Thoracic aorta (tissue), 2 donors: ENCODE measurements at places on chromosomes 3 and 15. TPM values are rescaled to one million over a fixed set of nuclear protein-coding genes. Genes with fewer than 3 reads are reported as not detected.

DNA sequence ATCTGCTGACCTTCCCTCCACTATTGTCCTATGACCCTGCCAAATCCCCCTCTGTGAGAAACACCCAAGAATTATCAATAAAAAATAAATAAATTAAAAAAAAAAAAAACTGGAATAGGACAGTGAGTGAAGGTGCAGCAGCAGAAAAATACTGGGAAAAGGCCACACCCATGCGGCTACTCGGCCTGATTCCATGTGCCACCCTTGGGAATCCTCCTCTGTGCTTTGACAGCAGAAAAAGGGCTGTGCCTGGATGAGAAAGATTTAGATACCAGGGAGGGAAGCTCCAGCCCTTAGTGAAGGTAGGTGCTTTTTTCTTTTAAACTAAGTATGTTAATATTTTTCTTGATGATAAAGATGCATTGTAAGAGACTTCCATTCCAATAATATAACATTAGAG lies 107.8 kb downstream of the CTNNB1 start:
- no peak for DNase-seq

Gene CD200R1
- total RNA-seq, result 3.2 TPM

- no peak for DNase-seq
These were observed 23.0 kb downstream of the IGF1R start for GRCh38 chr15:98671060-98672008.

DNA sequence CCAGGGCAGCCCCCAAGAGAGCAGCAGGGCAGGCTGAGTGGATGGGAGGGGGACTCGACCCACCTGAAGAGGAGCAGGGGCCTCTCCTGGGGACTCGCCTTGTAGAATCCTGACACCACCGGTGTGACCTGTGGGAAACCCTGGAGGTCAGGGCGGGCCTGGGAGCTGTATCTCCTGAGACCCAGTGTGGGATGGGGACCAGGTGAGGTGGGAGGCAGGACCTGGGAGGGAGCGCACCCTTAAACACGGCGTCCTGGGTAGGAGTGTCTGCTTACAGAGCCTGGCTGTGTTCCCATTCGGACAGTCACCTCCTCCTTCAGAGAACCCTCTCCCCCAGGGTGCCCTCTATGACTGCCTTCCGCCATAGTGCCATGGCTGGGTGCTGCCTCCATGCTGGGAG lies 27.1 kb downstream of the C15orf39 start:
- no peak for DNase-seq

- DNase-seq, result no peak
These were observed 9.9 kb downstream of the ITPR1 start for GRCh38 chr3:4503050-4503449.
